ENCODE measurements at places on chromosomes 1 and 21.

DNA sequence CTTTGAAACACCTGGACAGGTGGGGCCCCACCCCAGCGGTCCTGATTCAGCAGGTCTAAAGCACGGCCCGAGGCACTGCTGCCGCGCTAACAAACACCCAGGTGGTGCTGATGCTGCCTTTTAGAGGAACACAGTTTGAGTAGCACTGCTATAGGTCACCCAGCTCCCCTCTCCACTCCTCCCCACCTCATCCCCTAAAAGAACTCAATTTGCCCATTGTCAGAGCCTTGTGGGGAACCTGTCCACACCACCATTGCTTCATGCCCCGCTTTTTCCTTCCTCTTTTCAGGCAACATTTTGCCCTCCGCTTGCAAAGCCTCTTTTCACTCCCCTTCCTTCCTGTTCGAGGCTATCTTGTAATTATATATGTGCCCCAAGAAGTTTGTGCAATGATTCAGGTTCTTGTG, 26.2 kb upstream of the PADI4 start:
- DNase-seq: no peak

DNA sequence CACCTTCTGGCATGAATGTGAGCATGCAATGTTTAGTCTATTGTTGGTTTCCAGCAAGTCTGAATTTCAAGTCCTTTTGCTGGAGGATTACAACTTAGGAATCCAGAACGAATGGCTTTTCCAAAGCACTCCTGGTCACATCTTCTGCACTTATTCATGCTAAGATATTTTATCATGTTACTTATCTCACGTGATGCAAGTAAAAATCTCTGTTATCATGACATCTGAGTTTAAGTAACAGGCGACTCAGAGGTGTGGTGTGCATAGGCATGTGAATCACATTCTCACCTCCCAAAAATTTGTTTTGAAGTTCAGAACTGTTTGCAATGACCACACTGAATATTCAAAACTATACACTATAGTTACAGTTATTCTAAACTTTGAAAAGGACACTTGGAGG, 204.8 kb upstream of the FGGY start:
- no peak for DNase-seq

GRCh38 chr1:27628712-27629111, 6.3 kb downstream of the FGR start:
- DNase-seq: no peak

DNA sequence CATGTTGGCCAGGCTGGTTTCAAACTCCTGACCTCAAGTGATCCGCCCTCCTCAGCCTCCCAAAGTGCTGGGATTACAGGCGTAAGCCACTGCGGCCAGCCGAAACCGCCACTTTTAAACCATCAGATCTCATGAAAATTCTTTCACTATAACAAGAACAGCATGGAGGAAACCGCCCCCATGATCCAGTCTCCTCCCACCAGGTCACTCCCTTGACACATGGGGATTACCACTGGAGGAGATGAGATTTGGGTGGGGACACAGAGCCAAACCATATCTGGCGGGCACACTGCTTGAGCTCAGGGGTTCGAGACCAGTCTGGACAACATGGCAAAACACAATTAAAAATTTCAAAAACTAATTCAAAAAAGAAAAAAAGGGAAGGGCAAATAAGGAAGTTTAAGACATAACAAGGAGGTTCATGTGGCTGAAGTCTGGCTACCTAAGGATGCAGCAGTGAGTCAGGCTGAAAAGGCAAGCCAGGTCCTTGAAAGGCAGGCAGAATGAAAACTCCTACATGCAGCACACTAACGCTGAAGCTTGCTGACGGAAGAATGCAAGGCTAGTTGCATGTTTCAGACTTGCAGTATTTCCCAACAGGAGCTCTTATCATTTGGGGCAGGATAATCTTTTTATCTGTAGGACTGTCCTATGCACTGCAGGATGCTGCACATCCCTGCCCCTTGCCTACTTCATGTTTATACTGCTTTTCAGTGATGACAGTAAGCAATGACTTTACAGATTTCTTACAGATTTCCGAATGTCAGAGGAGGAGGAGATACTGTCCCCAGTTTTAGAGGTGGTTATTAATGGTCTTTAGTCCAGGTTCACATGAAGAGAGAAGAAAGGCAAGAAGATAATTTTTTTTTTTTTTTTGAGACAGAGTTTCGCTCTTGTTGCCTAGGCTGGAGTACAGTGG, 49.3 kb downstream of the FBXO42 start:
- no peak for DNase-seq

DNA sequence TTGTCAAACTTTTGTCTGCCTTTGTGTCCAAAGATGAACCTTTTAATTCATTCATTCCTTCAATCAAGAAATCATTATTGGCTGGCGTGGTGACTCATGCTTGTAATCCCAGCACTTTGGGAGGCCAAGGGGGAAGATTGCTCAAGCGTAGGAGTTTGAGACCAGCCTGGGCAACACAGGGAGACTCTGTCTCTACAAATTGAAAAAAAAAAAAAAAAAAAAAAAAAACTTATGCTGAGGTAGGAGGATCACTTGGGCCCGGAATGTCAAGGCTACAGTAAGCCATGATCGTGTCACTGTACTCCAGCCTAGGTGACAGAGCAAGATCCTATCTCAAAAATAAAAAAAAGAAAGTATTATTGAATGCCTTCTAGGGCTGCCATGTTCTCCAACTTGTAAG, 51.3 kb upstream of the CXADR start:
- DNase-seq: no peak

- no peak for DNase-seq
Measured at GRCh38 chr1:99691175-99691574, 45.3 kb downstream of the PALMD start.

- DNase-seq: no peak
Measured at GRCh38 chr1:35499231-35499630, 58.0 kb downstream of the KIAA0319L start.

GRCh38 chr1:26666855-26667254, 29.0 kb upstream of the ARID1A start:
- no peak for DNase-seq

- no peak for DNase-seq
Measured at GRCh38 chr1:245716561-245716960, 561.8 kb downstream of the KIF26B start.

- peak; percentile 10 for DNase-seq
Measured at GRCh38 chr1:99685516-99686180, 39.7 kb downstream of the PALMD start.

GRCh38 chr1:167118188-167118587, 24.3 kb downstream of the STYXL2 start:
- DNase-seq: no peak

- DNase-seq: no peak
Measured at GRCh38 chr1:149846593-149847466, 52.5 kb upstream of the BOLA1 start.

- no peak for DNase-seq
Measured at GRCh38 chr1:169712309-169712631, 850 bp upstream of the SELL start.

DNA sequence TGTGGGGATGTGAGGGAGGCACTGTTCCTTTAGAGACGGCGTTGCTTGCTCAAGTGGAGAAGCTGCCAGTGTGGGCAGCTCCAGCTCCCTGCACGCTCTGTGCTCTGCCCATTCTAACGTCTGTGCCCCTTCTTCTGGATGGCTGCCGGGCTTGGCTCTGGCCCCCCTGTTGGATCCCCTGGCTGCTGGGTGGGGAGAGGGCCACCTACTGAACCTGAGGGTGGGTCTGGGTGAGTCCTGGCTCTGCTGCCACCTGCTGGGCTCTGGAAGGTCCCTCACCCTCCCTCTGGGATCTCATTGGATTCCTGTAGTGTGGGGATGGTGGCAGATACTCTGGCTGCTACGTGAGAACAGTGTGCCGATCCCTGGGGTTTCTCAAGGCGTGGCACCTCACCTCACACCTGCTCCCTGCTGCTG, 5.0 kb downstream of the PFKL start:
- DNase-seq: no peak

DNA sequence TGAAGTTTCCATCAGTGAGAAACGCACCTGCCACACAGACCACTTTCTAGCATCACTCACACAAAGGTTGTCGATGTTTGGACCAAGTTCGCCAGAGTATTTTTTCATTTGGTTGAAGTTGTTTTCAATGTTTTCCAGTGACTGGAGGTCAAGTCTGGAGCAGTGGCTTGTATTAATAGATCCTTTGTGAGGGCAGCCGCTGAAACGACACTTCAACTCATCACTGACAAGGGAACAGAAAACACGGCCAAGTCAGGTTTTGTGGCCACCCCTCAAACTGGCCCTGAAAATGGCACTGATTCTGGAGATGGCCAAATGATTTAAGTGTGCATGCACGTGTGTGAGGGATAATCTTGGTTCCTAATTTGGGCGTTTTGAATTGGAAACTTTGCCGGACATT, 675.6 kb downstream of the SMYD3 start:
- no peak for DNase-seq

- no peak for DNase-seq
Measured at GRCh38 chr1:85940656-85941306, 215.8 kb downstream of the COL24A1 start.

- no peak for DNase-seq
Measured at GRCh38 chr1:181577475-181577874, 94.2 kb downstream of the CACNA1E start.

DNA sequence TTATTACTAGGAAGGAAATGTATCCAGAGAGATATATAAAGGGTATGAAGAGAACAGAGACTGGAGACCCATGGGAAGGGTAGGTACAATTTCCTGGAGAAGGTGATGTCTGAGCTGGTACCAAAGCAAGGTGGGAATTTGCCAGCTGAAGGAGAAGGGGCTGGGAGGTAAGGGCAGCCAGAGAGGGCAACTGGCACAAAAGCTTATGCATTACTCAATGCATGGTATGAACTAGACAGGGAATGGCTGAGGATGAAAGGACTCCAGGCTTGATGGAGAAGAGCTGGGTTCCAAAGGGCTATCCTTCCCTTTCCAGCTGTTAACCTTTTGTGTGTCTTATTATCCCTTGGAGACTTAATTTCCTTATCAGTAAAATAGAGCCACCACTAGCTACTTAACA, 113.6 kb upstream of the GADD45A start:
- no peak for DNase-seq

- DNase-seq: no peak
Measured at GRCh38 chr1:44079566-44079965, 39.1 kb upstream of the KLF17 start.

DNA sequence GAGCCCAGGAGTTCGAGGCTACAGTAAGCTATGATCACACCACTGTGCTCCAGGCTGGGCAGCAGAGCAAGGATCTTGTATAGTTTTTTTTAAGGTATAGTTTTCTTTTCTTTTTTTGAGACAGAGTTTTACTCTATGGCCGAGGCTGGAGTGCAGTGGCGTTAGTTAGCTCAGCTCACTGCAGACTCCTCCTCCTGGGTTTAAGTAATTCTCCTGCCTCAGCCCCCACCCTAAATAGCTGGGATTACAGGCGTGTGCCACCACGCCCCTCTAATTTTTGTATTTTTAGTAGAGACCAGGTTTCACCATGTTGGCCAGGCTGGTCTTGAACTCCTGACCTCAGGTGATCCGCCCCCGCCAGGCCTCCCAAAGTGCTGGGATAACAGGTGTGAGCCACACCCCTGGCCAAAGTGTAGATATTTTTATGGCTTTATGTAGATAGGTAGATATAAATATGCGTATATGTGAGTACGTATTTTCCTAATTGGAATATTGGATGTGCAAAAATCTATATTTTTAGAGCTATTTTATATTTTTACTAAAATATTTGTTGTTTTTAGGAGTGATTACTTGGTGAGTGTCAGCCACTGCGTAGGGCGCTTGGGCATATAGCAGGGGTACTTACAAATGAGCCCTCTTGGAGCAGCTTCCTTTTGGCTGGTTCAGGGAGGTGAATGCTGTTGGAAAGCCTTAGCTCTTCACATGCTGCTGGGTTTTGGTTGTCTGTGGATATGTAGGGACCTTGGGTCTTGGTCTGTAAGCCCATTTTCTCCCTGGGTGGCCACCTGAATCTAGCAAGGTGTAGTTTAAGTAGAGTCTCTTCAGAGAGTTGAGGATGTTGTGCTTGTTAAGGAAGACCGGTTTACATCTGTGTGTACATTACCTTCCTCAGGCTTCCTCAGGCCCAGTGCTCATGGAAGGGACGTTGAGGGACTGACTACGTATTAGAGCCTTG, 9.5 kb downstream of the KDM4A start:
- DNase-seq: no peak

GRCh38 chr1:51061231-51061918, 40.7 kb upstream of the C1orf185 start:
- no peak for DNase-seq

Measured in CD8-positive, alpha-beta memory T cell (primary cell).